ENCODE measurements at places on chromosomes 5 and 9.

DNA sequence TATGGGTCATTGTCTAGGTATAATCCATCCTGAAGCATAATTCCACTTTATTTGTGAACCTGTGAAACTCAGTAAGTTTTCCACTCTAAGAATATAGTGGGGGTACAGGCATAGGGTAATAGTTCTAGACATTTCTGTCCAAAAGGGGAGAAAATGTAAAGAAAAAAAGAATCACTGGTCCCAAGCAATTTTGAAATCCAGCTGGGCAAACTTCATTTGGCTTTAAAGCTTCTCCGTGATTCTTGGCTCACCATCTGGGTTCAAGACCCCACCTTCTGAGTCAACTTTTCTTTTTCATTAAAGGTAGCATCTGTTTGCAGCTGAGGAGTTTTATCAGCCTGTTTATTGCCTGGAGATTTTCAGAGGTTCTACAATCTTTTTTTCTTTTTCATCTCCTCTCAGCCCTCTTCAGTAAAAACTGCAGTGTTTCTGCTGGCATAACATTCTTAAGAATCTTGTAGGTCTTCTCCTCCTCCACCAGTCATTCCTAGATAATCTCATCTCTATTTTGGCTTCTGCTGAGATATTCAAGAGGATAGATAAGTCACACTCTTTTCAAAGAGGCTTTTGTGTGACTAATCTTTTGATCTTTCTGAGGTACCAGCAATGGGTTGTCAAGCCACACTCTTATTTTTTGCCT is 126.1 kb upstream of the PITX1 start:
- no peak for DNase-seq

GRCh38 chr9:135666534-135667462 is 3.7 kb downstream of the LCN9 start:
- DNase-seq: peak; percentile 22

DNA sequence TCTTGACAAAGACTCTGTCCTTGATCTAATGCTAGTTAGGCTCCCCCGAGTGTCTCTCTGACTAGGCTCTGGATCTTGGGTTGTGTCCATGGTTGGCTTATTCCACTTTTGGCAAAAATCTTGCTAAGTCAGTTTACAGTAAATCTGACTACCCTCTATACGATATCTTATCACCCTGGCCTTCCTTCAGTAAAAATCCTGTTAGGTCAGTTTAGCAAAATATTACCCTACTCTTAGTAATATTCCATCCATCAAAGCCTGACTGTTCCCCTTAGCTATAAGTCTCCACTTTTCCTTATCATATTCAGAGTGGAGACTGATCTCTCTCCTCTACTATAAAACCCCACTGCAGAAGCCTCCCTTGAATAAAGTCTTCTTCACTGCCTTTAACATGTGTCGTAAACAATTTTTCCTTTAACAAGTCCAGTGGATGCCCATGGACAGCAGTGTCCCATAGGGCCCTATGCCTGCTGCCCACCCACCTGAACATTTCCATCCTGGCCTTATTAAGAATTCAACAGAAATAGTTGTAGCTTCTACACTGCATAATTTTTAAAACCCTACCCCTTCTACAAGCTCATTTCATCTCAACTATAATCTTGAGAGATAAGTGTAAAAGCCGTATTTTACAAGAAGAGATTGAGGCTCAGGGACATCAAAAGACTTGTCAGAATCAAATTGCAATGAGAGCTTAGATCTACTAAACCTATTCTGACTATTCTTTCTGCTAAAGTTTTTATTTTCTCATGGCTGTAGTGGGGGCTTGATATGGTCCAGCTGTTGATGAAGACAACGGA is 22.3 kb downstream of the MINAR2 start:
- no peak for DNase-seq

DNA sequence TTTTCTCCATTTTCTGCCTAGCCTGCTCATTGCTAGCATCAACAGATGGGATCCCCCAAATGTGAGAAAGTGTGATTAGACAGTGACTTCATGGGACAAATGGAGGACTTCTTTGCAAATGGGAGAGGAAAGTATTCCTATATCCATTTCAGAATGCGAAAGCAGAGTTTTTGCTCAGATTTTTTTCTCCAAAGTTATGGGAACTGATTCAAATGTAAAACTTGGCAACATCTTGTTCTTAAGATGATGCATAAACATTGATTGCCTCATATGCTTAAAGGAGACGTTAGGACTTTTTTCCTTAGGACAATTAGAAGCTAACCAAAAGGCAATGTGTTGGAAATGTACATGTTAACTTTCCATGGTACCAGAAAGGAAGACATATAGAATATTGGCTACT is 704.3 kb upstream of the ZNF608 start:
- no peak for DNase-seq

- DNase-seq: no peak
These were observed 300.4 kb downstream of the MAN2A1 start for GRCh38 chr5:109989994-109990722.

DNA sequence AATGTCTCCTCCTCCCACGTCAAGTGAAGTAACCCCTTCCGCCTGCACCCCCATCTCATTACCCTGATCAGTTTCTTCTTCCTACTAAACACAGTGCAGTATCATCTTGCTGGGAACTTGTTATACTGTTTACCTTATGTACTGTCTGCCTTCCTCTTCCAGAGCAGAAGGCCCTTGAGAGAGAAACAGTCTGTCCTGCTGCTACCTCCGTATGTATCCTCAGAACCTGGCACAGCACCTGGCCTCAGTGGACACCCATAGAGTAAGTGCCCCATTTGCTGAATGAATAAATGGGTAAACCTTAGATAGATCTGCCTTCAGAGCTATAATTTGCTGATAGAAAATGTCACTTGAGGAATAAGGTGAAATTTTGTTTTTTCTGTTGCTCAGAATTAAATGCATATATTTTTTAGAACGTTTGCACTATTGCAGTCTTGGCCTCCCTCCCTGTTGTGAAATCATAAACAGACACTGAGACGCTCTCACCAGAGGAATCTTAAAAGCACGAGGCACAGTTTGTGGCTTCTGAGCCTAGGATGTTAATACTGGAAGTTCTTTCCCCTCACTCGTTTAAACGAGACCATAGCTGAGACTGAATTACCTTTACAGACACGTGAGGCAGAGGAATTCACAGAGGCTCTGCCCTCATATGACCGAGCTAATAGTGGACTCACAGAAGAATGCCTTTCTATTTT is 223.1 kb upstream of the DAP start:
- DNase-seq: no peak

DNA sequence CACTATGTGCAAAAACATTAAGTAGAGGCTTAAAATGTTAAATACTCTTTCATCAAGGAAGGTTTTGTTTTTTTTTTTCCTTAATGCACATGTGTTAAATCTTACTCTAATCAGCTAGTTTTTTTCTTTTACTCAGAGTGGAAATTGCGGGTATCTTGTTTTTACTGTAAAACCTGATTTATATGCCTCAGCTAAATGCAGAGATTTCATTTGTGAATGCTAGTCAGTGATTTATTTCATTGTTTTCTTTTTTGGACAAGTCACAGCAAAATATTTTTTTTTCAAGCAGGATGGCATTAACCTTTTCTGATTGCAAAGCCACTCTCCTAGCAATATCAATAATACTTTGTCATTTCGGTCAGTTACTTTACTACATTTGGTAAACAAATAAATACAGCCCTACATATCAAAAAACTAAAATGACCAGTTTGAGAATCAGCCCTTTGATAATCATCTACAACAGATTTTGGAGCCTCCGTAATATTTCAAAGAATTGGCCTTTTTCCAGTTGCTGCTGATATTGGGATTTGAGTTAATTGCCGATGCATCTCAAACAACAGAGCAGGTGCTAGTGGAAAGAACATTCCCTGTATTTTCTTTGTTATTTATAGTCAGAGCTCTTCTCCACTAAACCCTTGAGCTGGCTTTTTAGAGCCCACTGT is 579.2 kb upstream of the ZNF608 start:
- DNase-seq: no peak

DNA sequence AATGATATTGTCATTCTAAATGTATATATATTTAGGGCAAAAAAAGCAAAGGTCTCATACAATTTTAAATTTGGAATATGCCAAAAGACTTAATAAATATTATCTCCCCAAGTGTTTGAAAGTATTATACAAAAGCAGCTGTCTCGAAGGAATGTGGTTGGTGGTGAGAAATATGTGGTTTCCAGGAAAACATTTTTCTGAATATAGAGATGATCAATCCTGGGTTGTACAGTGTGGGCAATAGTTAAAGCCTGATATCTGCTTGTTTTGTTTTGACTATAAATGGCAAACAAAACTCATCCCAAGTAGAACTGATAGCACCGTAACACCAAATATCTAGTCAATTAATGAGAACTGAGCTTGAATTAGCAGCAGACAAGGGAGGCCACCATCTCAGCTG is 391.8 kb upstream of the CD180 start:
- DNase-seq: no peak

GRCh38 chr5:16855485-16855884 is 80.6 kb downstream of the MYO10 start:
- no peak for DNase-seq

- no peak for DNase-seq
These were observed 31.0 kb downstream of the PDE8B start for GRCh38 chr5:77241444-77241843.

DNA sequence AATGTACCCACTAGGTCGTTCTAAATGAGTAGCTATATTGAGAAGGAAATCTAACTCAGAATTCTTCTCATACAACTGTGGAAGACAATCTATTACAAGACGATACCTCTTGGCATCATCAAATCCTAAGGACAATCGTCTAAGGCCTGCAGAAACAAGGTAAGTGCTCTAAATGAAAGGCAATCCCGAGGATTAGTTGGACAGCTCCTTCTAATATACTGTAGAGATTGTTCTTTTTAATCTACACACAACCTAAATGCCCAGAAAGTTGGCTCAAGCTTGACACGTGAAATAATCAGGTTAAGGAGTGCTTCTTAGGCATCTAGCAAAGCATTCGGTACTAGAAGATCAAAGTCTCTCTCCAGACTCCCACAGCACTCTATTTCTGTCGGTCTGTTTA is 55.1 kb downstream of the MED27 start:
- no peak for DNase-seq

- peak; percentile 70 for DNase-seq
These were observed 89.7 kb upstream of the CCNG1 start for GRCh38 chr5:163347671-163348070.

DNA sequence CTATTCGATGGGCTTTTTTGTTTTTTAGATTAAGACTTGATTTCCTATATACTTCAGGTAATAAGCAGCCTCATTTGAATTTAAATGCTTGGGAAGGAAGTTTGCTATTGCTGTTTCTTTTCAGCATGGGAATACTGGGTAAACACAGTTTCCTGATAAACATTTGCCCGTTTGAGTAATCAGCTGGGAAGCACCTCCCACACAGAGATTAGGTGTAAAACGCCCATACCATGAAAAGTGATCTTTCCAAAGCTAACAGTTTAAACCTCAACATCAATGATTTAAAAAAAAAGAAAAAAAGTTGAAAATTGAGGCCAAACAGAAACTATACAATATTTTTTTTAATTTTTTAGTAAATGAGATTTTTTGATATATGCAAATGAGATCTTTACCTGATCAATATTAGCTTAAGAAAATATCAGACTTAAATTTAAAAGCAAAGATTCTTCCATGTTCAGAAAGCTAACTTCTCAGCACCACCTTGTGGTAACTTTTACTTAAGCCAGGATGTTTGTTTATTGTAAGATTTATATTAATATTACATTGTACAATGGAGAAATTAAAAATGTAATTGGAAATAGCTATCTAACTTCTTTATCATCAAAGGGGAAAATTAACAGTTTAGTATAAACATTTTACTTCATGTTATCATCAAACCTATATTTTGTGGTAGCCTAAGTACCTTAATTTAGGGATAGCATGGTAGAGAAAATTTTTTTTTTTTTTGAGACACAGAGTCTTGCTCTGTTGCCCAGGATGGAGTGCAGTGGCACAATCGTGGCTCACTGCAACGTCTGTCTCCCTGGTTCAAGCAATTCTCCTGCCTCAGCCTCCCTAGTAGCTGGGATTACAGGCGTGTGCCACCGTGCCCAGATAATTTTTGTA is 39.8 kb downstream of the F2RL2 start:
- no peak for DNase-seq

DNA sequence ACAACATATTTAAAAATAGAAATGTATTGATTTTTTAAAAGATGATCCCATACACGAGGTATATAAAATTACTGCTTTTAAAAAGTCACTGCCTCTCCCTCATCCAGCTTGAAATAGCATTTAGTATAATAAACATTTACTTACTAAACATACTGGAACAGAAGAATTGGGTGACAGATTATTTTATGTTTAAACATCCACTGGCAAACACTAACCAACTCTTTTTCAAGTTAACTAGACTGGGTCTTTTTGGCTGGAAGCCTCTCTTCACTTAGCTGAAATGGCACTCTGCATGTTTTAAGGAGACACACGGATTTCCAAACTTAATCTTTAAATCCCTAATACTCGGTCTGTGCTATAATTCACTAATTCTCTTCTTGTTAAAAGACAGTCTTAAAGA is 19.0 kb downstream of the CTXN3 start:
- DNase-seq: no peak

GRCh38 chr5:131305906-131306305 is 42.1 kb downstream of the CDC42SE2 start:
- no peak for DNase-seq

DNA sequence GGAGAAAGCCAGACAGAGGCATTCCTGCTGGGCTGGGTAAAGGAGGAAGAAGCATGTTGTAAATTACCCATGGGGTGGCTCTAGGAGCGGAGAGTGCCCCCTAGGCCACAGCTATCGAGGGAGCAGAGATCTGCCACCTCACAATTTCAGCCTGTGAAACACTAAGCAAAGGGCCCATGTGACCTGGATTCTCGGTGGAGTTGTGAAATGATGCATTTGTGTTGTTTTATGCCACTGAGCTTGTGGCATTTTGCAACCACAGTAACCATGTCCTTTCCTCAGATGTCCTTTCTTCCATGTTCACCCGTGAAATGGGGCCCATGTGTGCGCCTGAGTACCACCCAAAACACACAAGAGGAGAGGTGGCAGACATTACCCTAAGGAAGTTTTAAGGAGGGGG is 159.3 kb downstream of the SYK start:
- no peak for DNase-seq

DNA sequence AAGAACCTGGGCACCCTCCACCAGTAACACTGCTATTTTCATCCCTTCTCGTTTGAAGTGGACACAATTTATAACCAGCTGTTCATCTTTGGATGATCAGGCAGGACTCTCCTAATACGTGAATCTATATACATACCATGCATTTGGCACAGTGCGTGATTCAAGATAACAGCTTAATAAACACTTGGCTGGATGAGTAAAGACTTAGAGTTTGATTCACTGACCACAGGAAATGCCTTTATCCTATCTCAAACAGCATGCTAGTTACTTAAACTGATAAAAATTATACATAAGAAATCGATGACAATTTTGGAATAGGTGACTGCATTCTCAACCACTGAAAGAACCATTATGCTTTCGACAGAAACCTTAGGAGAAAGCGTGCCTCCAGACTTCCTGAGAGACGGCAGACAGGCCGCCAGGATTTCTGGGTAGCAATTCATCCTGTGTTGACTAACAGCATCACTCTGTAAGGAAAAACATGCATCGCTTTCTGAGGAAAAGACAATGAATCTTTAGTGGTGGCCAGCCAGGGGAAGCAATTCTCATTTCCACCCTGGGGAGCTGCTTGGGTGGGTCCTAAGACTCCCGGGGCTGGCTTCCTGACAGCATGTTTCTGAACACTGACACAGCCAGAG is 9.7 kb downstream of the MRPL36 start:
- no peak for DNase-seq

All from GM13976 (cell line).